MG63 (cell line): ENCODE measurements at places on chromosomes 11 and 22. TPM values are rescaled to one million over a fixed set of nuclear protein-coding genes. Genes with fewer than 3 reads are reported as not detected.

GRCh38 chr11:25038131-25038530 lies 541.3 kb downstream of the LUZP2 start:
- DNase-seq = no peak

- peak; percentile 63 for DNase-seq
Measured at GRCh38 chr11:35274909-35275785, 136.2 kb downstream of the CD44 start.

The TRIM48 gene
- not detected in 2 replicates for total RNA-seq

GRCh38 chr11:82082976-82083375 lies 650.7 kb downstream of the FAM181B start:
- DNase-seq = no peak

GRCh38 chr22:35426801-35427140 lies 26.8 kb downstream of the MCM5 start:
- DNase-seq = no peak

DNA sequence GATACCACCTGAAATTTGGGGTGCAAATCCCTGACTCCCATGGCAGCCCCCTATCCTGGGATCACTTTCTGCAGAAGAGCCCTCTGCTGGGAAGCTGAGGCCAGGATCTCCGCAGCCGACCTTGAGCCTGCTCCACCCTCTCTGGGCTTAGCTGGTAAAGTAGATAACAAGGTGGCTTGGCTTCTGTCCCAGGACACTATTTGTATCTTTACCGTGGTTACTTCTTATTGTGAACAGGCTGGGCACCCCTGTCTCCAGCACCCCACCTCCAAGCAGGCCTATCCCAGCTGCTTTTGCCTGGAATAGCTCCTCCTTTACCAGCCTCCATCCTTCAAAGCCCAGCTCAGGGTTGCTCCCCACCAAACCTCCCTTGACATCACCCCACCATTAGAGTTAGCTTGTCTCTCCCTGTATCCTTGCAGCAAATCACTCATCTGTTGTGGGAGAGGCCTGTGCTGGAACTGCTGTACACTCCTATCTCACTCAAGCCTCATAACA lies 35.2 kb upstream of the P2RY2 start:
- DNase-seq = no peak

DNA sequence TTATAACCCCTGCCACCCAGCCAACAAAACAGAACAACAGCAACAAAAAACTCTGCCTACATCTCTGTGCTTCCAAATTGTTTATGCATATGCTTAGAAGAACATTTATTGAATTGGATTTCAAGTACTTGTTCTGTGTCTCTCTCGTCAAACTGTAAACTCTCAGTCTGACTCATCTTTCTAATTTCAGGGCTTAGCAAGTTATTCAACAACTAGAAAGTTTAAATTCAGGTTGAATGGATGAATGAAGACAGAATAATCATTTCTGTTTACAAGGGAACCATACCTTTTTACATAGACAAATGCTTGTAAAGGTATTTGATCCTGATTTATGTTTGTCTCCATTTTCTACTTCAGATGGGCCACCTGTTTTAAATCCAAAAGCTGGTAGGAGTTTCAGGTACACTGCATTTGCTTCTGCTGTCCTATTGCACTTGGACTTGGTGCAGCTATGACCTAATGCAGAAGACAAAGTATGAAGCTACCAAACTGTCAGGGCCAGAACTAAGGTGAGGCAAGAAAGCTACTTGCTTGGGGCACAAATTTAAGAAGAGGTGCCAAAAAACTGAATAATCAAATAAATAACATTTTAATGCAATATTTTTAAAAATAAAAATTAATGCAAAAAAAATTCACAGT lies 1.6 kb upstream of the FBXO3 start:
- DNase-seq = no peak

GRCh38 chr11:96169250-96169649 lies 173.7 kb downstream of the MAML2 start:
- DNase-seq = no peak

DNA sequence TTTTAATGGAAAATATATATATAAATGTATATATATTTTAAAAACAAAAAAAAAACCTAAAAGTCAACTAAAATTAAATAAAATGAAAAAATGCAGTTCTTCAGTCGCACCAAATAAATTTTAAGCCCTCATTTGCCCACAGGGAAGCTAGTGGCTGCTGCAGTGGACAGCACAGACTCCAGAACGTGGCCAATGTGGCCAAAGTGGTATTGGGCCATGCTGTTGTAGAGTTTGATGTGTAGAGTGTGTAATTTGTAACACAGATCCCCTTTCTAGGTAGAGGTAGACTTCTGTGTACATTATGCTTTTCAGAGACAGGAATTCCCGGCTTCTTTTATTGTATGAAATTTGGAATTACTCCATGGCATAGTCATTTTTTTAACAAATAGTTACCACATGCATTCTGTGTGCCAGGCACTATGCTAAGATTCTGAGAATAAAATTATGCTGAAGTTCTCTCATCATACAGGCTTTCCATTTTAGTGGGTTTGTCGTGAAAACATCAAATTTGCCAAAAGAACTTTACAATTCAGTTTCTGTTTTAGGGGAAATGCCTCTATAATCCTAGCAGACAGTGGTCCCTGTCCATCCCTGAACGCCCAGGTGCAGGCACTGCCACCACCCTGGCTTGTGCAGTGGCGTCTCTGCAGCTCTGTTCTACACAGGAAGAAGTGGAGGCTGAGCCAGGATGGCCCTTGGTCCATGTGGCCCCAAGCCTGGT lies 68.5 kb downstream of the MED15 start:
- no peak for DNase-seq

DNA sequence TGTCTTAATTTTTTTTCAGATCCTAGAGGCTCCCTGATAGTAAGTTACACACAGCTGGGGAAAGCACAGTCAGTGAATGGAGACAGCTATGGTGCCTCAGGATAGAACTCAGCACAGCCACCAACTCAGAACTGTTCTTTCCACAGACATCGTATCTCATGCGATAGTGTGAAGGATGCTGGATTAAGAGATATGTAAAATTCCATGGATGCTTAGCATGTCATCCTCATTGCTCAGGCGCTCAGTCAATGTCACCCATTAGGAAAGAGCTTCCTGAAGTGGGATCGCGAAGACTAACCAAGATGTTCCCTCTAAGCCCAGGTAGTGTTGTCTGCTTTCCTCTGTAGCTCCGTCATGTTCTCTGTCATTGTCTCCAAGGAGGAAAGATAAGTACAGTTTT lies 1000.4 kb downstream of the OPCML start:
- DNase-seq = no peak

The UPK3A gene
- not detected in 2 replicates for total RNA-seq

DNA sequence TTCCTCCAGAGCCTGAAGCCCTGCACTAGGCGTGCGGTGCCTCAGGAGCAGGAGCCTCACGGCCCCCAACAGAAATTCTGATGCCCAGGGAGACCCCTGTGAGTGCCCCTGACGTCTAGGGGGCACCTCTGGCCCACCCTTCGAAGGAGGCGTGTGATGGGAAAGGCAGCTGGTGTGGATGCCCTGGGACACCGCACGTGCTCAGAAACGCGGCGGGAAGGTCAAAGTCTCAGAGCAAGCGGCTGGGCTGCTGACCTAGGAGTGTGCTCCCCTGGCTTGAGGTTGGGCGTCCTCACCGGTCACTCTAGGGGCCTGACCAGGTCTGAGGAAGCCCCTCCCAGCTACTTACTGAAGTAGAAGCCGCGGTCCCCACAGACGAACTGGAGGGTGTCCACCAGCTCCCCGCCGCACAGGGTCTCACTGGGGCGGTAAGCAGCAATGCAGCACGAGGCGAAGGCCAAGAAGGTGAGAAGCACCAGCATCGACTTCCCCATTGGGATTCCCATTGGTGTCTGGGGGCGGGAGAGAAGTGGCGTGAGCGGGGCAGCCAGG lies 4.1 kb downstream of the IGF2 start:
- no peak for DNase-seq

DNA sequence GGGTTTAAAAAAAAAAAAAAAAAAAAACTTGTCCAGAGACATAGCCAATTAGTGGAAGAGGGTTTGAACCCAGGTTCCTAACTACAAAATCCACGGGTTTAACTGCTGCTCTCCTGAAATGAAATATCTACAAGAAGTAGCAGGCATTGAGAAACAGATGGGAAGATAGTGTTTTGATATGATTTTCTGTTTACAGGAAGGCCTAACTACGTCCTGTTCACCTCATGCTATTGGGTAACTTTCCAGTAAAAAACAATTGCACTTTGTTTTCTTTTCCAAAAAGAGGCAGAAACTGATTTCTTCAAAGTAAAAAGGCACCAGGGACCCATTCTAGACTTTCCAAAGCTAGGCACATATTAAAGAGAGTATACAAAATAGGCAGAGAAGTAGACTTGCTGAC lies 5.9 kb upstream of the C11orf91 start:
- no peak for DNase-seq

DNA sequence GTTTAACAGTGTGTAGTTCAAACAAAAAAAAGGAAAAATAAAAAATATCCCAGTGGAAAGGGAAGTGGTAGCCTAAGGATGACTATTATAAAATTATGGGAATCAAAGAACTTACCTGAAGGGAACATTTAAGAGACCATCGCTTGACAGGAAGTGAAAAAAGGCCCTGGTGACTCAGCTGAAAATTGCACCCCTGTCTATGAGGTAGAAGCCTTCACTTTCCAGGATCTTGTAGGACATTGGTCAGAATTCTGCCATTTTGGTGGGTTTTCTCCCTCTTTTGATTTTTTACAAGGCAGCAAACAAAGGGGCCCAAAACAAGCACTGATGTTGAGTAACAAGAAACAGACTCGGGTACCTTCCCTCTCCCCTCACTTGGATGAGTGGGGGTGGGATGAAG lies 15.6 kb downstream of the DDX17 start:
- DNase-seq = no peak

- DNase-seq = no peak
Measured at GRCh38 chr11:62874851-62875250, 5.8 kb upstream of the SLC3A2 start.

DNA sequence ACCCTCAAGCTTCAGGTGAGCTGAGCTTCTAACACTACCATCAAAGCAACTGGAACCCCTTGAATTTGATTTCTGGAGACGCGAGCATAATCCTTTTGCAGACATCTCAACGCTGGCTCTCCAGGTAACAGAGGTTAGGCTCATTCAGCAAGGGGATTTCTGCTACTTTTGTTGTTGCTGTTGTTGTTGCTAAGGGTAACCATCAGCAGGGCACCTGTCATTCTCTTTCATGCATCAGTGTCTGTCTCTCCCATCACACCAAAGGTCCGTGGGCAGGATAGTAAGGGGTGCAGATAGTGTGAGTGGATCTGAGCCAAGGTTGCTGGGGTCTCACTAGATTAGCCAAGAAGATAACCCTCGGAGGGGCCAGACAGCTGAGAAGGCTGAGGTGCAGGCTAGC lies 90.3 kb downstream of the TP53I11 start:
- DNase-seq = no peak

The ZC3H12C gene
- 2.5 and 3.7 TPM in 2 replicates for total RNA-seq

GRCh38 chr11:7520981-7521487 lies 7.2 kb downstream of the PPFIBP2 start:
- no peak for DNase-seq

DNA sequence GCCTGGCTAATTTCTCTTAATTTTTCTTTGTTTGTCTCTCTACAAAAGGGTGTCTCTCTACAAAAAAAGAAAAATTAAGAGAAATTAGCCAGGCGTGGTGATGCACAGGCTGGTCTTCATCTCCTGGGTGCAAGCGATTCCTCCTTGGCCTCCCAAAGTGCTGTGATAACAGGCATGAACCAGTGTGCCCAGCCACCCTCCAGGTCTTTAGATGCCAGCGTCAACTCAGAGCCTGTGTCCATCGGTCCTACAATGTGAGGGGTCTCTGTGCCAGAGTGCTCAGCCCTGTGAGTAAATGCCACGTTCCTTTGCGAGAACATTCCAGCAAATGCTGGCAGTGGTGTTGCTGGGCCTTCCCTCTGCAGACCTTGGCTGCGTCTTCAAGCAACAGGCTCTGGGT lies 62.7 kb downstream of the IGF2 start:
- DNase-seq = no peak

DNA sequence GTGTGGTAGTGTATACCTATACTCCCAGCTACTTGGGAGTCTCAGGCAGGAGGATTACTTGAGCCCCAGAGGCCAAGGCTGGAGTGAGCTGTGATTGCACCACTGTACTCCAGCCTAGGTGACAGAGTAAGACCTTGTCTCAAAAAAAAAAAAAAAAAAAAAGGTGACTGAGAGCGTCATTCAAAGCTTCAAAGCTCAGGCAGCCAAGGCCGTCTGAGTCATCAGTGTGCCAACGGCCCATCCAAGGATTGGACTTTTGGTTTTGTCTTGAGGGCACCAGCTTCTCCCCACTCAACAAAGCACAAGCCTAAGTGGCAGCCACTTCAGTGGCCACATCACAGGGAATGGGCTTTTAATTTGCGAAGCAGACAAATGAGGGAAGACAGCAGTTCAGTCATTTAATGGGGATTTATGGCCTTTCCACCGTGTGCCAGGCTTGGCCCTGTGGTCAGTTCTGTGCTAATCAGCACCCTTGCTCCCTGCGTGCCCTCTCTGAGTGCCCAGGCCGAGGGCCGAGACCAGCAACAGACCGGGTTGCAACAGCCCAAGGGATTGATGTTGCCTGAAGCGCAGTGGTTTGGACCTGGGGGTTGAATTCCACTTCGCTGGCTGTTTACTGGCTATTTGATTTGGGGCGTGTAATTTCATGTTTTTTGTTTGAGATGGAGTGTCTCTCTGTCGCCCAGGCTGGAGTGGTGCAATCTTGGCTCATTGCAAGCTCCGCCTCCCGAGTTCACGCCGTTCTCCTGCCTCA lies 30.2 kb upstream of the CRYBB3 start:
- no peak for DNase-seq

GRCh38 chr22:20240900-20241299 lies 27.2 kb downstream of the RTN4R start:
- no peak for DNase-seq

The PDE2A gene
- total RNA-seq = not detected in 2 replicates

The PTPN5 gene
- total RNA-seq = 0.05 TPM in 1 of 2 replicates, not detected in the other

DNA sequence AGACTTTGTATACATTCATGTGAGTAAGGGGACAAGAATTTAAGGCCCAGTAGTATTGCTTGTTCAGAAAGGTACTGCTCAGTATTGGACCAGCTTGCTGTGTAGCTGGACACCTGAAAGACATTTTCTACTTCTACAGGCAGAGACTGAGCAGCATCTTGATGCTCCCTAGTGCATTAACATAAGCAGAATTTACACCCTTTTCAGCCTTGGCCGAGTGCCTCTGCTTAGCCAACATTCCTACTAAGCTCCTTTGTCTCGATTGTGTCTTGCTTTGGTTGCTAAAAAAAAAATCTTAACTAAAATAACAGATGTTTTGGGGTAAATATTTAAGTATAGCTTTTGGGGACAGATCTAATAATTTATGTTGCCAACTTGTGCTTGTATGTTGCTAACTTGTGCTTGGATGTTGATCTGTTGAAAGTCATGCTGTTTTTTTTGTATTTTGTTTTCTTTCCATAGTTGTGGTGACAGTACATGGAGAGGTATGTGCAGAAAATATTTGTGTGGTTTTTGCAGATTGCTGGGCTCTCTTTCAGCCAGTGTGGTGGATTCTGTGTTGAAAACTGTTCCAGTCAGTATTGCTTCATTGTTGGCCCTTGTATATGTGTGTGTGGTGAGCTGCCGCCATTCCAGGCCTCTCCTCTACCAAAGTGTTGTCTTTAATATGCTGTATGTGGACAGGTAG lies 3.7 kb downstream of the PTS start:
- no peak for DNase-seq

The HBB gene
- total RNA-seq = not detected in 2 replicates

- no peak for DNase-seq
Measured at GRCh38 chr11:34339149-34340064, 18.4 kb downstream of the ABTB2 start.
